ENCODE measurements at places on chromosomes 4 and X.

DNA sequence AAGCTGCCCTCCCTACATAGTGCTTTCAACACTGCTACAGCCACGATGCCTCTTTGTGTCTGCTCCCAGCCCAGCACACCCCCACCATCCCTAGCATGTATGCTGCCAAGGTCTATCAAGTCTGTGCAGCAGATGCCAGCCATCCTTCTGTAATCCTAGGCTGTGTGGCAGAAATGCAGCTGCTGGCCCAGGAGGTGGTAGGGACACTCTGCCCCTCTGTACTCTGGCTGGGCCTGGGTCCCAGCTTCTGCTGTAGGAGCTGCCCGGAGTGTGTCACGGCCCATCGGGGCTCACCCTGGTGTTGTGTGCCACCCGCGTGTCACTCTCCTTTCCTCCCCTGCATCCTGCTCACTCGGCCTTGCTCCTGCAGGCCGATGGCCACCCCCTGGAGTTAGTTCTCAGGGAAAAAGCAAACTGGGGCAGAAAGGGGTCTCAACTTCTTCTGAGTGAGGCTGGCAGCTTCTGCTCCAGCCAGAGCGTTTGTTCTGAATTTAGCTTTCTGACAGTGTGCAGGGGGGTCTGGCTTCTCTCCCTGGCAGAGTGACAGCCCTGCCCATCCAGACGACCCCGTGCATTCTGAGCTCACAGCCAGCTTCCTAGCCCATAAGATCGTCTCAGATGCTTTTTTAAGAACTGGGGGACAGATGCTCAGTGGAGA, 22.7 kb downstream of the PSAPL1 start:
- DNase-seq: no peak

DNA sequence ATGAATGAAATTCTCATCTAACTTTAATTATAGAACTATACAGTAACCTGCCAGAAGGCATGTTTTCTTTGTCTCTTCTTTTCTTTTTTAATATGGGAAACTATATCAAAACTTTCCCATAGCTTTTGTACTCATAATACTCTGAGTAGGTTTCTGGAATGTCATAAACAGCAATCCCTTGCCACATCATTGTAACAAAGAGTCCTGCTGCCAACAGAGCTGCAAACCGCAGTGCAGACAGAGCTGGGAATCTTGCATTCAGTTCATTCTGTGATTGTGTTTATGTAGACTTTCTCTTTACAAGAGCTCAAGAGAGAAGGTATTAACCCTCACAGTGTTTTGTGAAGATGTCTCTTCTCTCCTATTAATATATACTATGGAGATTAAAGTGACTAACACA, 304.4 kb upstream of the SLIT2 start:
- DNase-seq: no peak

DNA sequence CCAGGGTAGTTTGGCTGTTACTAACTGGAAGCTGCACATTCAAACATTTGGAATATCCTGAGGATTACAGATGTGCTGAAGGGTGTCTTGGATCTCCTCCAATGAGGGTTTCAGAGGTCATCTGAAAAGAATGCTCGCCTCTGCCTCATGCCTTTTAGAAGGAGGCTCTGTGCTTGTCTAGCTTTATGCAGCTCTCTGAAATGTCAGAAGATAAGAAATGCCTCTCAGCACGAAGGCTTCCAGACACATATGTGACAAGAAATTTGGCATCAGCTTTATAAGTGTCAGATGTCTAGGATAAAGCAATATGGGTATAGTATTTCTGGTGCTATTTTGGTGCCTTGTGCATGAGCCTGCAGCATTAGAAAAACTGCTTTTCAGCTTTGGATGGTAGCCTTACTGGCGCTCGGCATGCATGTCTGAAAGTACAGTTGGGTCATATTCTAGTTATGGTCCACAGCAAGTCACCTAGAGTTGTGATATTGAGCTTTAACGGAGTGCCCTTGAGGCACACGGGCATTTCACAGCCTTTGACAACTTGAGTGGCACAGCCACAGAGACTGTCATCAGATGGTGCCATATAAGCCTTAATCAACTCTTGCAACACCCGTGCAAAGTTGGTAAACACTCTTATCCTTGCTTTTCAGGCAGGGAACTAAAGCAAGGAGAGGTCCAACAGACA, 70.8 kb upstream of the PGRMC2 start:
- no peak for DNase-seq

DNA sequence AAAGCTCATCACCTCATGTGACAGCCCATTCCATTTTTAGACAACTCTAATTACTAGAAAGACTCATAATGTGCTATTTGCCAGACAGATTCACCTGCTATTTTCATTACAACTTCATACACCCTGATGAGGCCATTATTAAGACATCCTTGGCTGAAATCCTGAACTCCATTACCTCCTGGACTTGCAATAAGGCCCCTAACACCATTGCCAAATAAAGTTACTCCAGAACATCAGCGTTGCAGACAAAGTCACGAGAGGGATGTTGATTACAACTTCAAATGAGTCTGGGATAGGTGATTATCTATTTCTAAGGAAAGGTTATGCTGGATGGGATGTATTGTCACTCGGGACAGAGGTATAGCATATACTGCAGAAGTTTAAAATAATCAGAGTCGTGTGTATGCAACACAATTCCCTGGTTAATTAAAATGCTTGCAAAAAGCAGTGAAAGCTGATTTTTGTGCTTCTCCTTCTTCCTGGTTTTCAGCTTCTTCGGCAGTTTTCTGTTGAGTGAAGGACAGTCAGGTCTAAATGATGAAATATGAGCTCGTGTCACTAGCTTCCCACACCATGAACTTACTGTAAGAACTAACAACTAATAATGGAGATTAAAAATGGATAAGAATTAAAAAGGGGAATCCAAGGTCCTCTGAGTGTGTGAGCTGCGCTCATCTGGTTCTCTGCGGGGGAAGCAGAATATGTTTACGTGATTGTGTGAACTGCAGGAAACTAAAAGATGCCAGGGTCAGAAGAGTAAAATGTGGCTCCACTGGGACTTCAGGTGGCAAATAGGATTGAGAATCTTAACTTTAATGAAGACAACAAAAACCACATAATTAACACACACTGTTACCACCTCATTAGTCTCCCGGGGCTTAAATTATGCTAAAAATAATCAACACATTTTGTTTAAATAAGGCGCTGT, 17.6 kb upstream of the SOD3 start:
- no peak for DNase-seq
